ENCODE measurements at places on chromosomes 16 and 17.

DNA sequence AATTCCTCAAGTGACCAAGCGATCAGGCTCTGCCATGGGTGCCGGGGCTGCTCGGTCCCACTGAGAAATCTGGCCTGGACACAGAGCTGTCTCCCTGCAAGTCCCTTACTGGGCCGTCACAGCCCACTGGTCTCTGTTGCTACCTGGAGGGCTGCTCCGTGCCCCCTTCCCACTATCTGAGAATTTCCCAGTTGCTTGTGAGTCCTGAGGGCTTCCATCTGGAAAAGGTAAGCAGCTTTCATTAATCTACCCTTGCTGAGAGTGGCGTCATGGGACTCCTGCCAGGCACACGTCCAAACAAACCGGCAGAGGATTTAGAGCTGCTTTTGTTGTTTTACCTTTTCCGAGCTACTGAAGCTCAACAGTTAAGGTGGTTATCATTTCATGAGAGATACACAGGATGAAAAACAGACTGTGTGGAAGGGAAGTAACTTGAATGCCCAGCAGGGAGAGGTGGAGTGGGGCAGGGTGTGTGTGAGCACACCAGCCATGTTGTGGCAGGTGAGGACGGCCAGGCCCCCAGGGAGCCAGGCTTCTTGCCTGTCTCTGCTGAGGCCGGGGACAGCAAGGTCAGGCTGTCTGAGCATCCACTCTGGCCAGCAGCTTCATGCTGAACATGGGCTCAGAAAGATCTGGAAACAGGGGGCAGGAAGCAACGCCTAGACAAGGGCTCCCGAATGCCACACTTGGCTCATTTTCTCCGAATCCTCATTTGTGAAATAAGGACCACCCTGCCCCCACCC is 50.6 kb downstream of the GTF3C1 start:
- no peak for DNase-seq

GRCh38 chr16:54685682-54686081 is 245.0 kb upstream of the IRX5 start:
- DNase-seq = no peak

DNA sequence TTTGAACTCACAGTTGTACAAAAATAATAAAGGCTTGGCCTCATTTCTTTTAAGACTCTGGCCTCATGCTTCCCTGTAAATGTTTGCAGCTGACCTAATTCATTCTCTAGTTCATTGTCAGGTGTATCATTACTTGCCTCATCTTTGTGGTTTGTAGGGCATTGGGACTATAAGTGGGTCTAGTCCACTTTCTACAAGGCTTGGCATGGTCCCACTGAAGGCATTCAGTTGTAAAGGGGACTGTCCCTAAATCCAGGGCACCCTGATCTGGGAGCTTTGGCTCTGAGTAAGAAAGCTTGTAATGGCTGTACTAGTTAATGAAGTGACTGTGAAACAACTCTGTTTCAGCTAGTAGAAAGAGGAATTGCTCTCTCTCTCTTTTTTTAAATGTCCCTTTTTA is 2.7 kb downstream of the KCTD2 start:
- no peak for DNase-seq

- no peak for DNase-seq
These were observed 34.2 kb downstream of the PIMREG start for GRCh38 chr17:6478486-6478885.

GRCh38 chr16:1713331-1713730 is 7.3 kb downstream of the MAPK8IP3 start:
- DNase-seq = no peak

GRCh38 chr17:76238847-76239537 is 1.3 kb downstream of the RNF157 start:
- DNase-seq = no peak

DNA sequence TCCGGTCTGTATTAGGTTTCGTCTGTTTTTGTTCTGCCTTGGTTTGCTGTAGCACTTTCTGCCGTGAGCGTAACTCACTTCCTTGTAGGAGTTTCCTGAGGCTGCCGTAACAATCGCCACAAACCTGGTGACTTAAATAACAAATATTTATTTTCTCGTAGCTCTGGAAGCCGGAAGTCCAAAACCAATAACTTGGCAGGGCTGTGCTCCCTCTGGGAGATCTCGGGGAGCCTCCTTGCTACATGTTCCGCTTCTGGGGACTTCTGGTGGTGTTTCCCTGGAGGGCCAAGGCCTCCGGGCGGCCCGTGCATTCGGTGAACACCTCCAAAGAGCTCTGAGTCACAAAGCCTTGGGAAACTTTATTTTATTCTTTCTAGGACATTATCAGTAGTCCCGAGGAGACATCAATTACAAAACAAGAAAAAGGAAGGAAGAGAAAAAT is 6.8 kb upstream of the WDR45B start:
- DNase-seq = no peak

DNA sequence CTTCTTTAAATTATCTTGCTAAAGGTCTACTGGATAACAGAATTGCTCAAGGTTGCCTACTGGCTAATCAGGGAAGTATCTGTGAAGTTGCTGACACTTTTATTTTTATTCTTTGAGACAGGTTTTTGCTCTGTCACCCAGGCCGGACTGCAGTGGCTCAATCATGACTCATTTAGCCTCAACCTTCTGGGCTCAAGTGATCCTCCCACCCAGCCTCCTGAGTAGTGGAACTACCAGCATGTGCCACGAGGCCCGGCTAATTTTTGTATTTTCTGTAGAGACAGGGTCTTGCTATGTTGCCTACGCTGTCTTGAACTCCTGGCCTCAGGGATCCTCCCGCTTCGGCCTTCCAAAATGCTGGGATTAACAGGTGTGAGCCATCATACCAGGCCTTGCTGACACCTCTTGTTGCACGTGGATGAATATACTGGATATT is 43.1 kb downstream of the GLG1 start:
- DNase-seq = no peak

DNA sequence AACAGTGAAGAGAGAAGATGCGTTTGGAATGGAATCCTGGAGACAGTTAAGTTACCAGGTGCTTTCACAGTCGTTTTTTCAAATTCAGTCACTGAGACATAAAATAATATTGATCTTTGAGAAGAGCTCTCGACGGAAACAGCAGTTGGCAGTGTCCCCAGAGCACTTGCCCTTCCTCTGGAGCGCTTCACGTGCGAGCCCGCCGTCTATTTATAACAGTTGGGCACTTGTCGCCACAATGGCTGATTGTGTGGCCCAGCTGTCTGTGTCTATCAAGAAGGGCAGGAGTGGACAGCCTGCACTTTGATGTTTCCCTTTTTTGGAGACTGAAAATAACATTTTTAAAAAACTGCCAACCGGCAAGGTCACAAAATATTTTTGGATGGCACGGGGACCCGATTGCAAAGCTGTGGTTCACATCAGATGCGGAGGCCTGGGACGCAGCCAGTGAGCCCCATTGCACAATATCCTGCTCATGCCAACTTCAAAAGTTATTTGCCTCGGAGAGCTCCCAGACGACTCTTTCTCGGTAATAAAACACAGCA is 62.9 kb downstream of the ADCY9 start:
- no peak for DNase-seq

DNA sequence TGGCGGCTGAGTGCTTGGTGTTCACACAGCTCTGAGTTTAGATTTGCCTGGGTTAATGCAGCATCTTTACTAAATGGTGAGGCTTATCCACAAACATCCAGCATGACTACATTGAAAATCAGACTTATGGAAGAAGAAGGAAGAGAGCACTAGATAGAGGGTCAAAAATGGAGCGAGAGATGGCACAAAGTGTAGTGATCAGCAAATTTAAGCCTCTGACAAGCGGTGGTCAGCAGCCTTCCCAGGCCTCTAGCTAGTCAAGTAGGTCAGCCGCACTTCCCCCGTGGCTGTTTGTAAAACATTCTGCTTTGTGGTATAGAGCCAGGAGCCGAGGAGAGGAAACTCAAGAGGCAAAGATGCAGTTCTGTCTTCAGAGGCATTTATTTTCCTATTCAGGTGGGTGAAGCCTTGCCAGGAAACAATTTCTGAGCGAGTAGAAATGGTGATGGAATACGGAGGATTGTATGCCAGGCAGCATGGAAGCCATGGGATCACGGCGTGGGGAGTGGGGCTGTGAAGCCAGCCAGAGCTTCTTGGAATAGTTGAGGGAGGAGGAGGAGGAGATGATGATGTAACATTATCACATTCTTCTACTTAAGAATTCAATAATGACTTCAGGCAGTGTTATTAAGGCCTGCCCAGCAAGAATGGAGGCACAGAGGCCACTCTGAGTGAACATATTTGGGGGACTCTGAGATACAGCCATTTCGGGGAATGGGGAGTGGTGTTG is 118.9 kb downstream of the MSI2 start:
- DNase-seq = no peak

Data from NCI-H1930 (cell line).